ENCODE measurements at places on chromosomes 1 and 21.

DNA sequence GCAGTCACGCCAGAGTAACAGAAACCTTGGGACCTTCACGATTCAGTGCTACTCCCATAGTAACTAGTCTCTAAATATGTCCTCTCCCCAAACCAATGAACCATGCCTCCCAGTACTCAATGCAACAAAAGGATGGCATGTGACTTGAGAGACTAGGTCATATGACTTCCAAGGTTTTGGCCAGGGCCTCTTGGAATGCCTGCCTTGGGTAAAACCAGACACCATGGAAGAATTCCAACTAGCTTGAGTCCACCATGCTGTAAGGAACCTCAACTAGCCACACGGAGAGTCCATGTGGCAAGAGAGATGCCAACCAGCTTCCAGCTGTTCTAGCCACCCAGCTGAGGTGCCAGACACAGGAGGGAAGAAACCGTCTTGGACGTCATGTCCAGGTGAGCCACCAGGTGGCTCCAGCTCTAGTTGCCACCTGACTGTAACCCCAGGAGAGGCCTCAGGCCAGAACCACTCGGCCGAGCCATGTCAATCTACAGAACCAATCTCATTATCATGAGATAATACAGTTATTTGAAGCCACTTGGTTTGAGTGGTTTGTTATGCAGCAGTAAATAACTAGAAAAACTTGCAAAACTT is 115.0 kb downstream of the SYF2 start:
- no peak for DNase-seq

- DNase-seq: peak; percentile 6
Measured at GRCh38 chr1:77143529-77144121, 75.6 kb downstream of the PIGK start.

- DNase-seq: no peak
Measured at GRCh38 chr1:9059891-9060744, 9.3 kb downstream of the SLC2A5 start.

- DNase-seq: no peak
Measured at GRCh38 chr1:178575611-178576361, 62.9 kb downstream of the TEX35 start.

DNA sequence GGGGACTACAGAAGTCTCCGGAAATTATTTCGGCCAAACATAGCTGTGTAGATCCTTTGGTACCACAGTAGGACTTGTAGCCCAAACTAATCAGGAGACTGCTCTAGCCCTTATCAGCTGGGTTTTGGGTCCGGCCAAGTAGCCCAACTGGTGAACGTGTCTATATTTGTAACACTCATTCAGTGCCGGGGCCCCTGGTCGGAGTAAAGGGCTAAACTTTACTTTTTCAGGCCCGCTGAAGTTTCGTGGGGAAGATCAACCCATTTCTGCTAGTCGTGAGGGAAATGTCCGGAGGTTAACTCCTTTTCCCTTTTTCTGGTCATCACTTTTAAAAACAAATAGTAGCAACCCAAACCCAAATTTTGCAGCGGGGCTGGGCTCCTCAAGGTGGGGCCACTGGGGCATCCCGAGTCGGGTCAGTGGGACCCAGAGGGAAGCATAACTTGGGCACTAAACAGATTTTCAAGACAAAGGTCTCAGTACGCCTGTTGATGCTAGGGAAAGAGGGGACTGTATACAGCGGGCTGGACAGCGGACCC is 1.7 kb downstream of the LHX9 start:
- DNase-seq: no peak

DNA sequence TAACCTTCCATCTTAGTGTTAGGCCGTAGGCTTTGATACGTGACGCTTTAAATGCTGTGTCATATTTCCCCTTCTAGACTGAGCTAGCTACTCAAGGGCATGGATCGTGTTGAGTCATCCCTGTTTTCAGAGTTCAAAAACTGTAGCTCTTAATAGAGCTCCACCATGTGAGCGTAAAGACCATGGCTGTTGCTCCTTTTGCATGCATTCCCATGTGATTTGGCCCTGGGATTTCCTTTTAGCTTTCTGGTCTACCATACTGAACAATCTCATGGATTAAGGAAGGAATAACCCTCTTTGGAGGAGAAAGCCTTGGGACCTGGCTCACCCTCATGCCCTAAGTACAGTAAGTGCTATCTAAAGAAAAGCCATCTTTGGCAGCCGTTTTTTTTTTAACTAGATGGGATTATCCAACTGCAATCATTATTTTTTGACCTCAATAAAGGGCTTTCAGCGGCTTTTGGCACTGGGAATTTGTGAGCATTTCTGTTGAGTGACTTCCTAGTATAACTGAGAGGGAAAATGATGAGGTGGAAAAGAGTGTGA is 76.6 kb downstream of the PLPP3 start:
- no peak for DNase-seq

- no peak for DNase-seq
Measured at GRCh38 chr1:54220004-54220811, 20.2 kb downstream of the MRPL37 start.

DNA sequence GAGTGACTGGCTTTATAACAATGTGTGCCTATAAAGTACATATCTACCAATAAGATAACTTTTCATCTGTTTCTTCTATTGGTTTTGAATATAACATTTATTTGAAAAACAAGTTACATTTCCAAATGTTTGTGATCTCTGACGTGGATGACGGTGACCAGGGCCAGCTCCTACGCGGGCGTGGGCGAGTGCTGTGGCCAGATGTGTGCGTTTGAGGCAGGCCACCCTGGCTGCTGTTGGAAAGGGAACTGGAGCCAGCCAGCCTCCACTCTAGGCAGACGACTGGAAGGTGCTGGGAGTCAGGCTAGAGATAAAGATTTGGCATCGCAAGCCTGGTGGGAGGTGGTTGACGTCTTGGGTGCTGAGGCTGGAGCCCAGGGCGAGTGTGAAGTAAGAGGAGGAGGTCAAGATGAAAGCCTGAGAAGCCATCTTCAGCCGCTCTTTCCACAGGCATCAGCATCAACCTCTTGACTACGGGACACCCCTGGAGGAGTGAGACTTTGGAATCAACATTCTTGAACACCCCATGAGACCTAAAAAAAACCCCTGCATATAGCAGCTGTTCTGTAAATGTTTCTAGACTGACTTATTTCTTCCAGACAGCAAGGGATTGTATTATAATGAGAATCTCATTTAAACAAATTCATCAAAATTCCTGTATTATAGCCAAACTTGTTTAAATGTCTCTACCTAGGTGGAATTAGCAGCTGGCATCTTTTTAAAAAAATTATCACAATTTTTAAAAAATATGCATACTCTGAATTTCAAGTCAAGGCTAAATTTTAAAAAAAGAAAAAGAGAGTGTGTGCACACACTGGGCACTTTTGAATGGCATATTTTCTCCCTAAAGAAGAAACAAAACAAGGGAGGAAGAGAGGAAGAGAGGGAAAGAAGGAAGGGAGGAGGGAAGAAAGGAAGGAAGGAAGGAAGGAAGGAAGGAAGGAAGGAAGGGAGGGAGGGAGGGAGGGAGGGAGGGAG is 112.5 kb upstream of the SLC44A3 start:
- DNase-seq: no peak

DNA sequence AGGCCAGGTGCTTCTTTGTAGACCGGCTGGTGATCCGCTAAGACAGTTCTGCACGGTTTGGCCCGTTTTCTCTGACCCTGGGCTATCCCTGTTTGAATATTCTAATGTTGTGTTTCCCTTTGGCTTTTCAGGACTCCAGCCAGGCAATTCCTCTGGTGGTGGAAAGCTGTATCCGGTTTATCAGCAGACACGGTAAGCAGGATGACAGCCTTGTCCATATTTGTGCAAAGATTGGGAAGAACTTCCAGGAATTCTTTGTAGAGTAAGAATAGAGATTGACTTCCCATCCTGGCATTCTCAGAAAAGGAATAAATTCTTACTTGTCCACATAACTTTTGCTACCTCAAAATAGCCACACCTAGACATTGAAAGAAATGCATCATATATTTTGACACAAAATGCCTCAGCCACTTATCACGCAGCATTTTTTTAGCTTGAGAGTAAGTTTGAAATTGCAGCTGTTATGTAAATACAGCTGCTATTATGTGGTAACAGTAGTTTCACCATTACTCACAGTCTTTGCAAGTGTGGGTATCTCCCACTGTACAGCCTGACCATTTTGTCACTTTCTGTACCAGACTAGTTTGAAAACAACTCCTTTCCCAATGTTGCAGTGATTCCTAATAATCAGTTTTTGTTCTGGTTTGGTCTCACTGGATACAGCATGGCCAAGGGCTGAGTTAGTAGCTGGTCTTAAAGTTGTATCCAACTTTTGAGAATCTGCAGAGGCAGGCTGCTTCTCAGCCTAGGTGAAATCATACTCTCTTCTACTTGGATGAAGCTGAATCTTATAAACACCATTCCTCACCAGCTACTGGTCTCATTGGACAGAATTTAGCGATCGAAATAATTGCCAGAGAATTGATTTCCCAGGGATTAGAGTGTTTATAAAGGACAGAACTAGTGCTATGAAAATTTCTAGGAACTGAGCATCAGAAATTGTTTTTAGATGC is 40.0 kb upstream of the IKBKE start:
- DNase-seq: no peak

GRCh38 chr1:33384040-33384812 is 46.7 kb downstream of the PHC2 start:
- DNase-seq: peak; percentile 55

GRCh38 chr1:91797164-91797563 is 88.8 kb downstream of the TGFBR3 start:
- no peak for DNase-seq

DNA sequence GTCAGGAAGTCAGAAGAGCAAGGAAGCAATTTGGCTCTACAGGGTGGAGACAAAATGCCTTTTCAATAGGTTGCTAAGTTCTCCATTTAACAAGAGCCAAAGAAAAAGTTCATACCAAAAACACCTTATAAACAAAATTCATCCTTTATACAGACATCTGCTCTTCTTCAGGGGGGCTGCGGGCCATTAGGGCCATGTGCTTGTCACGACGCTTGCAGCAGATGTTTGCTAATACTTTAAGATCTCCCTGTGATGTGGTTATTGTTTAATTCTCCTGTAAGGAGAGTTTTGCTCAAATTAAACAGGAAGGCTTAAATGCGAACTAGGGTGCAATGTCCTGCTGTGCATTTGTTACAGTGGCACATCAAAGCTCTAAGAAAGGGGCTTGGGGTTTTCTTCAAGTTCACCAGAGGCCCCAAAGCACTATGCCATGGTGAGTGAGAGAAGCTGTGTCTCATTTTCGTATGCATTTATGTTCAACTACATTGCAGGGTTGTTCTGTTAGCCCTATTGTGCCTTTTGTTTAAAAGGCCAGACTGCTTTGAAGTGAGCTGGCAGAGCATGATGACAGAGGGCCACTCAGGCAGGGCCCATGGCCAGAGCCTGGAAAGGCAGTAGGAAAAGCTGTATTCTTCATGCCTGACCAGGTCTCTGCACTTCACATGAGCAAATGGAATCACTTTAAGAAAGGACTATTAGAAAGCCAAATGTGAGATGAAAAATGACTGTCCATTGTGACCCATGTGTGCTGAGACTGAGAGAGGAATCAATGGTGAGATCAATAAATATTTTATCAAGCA is 24.8 kb upstream of the NTPCR start:
- no peak for DNase-seq

DNA sequence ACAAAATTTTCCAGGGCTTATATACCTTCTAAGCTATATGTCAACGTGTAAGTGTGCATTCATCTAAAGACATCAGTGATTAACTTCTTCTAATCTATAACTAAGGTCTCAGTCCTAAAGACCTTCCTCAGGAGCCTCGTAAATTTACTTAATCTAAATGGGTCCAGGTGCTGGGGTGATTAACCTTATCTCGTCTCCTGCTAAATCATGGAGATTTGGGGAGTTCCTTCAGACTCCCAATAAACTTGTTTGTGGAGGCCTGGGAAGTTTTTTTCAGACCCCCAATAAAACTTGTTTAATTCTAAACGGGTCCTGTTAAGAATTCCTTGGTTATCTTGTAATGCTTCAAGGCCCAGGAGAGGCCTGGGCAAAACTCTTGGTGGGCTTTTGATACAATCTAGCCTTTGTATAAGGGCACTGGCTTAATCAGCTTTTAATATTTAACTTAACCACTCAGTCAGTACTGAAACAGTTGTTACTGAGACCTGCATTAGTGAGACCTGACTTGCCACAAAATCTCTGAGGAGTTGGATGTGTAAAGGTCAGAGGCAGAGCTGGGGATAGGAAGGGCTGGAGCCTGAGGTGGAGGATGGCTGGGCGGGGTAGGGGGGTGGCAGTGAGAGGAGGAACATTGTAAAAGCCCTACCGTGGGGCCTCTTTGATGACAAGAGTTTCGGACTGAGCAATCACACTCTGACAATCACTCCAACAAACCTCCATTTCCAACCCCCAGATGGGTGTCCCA is 6.2 kb upstream of the HMGCS2 start:
- peak; percentile 33 for DNase-seq

Data from kidney glomerular epithelial cell (primary cell).